Muscle of arm (tissue), 14 donors: ENCODE measurements at places on chromosomes 11 and 22. TPM values are rescaled to one million over a fixed set of nuclear protein-coding genes. Genes with fewer than 3 reads are reported as not detected.

LDHAL6A gene
- polyA plus RNA-seq: 0.20 TPM

TNNI2 gene
- 4,083 TPM for polyA plus RNA-seq

- no peak for DNase-seq
Measured at GRCh38 chr11:134911514-134912180, 499.6 kb upstream of the B3GAT1 start.

GRCh38 chr22:29623553-29624169, 20.2 kb downstream of the NF2 start:
- DNase-seq: no peak

GRCh38 chr22:37922191-37922590, 16.1 kb downstream of the MICALL1 start:
- DNase-seq: no peak
